CD4-positive, alpha-beta T cell treated with Interleukin-6 for 4 hours (primary cell): ENCODE measurements at places on chromosomes 1 and 21.

DNA sequence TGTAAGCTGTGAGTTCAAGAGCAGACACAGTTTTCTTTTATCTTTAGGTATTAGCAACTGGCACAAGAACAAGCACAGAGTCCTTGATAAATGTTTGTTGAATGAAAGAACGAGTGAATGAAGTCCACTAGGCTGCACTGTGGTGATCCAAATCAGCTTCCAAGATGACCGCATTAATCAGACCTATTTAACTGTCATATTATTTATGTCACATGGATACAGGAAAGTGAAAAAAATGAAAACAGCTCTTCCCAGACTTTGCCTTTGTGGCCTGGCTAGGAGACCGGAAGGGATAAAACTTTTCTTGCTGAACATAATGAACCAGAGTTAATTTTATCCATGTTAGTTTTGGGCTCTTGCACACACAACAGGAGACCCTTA, 261.3 kb downstream of the TNR start:
- DNase-seq, result no peak

DNA sequence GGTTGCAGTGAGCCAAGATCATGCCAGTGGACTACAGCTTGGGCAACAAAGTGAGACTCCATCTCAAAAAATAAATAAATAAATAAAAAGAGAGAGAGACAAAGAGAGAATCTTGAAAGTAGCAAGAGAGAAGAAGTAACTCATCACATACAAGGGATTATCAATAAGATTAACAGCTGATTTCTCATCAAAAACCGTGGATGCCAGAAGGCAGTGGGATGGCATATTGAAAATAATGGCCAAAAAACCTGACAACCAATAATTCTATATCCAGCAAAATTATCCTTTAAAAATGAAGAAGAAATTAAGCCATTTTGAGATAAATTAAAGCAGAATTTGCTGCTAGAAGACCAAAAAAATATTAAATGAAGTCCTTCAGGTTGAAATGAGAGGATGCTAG, 35.7 kb downstream of the KLHDC7A start:
- DNase-seq, result no peak

DNA sequence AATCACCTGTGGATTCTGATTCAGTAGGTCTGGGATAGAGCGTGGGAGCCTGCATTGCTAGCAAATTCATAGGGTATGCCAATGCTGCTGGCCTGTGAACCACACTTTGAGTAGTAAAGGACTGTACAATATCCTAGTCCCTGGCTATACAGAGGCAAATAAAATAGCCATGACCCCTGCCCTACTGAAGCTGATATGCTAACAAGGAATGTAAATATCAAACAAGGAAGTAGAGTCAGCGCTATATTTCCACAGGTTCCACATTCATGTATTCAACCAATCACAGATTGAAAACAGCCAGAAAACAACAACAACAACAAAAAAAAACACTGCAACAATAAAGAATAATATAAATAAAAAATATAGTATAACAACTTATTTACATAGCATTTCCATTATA, 77.8 kb downstream of the TM2D1 start:
- no peak for DNase-seq

DNA sequence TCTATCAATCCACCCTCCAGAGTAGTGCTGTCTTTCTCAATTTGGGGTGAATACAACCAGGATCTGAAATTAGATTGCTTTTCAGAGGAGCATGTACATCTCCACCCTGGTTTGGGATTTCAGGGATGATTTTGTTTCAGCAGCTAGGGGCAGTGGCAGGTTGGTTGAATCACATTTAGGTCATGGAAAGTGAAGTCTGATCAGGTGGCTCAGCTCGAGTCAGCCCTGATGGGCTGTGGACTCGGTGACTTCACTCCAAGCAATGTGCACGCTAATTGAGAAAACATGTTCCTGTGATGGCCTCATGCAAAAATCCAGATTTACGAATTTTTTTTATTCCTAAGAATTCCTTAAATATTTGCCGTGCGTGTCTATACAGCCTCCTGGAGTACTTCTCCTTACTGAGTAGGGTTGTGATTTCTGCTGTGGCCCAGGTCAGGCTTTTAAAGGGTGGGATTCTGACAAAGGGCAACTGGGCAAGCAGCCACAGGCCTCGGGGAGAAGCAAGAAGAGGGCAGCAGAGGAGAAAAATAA, 7.5 kb downstream of the NGF start:
- no peak for DNase-seq
